Thoracic aorta (tissue), 2 donors: ENCODE measurements at places on chromosomes 11 and 22.

- no peaks in the 10 kb centered on the region for H3K4me1 ChIP-seq
- no peak for DNase-seq
- no peak overlapping the region for H3K27ac ChIP-seq
Observed at GRCh38 chr11:46178513-46178912, 57.3 kb upstream of the PHF21A start.

- no peaks in the 10 kb centered on the region for H3K27me3 ChIP-seq
- H3K4me3 ChIP-seq, result no peak overlapping the region
- H3K27ac ChIP-seq, result no peak overlapping the region
Observed at GRCh38 chr22:19849835-19850762, 4.6 kb downstream of the GNB1L start.

- H3K27me3 ChIP-seq, result no peaks in the 10 kb centered on the region
- peaks cover 25% of the 10 kb centered on the region for H3K36me3 ChIP-seq
- H3K4me3 ChIP-seq, result no peak overlapping the region
Observed at GRCh38 chr11:35190804-35191348, 51.9 kb downstream of the CD44 start.

GRCh38 chr11:119167933-119168332, 592 bp upstream of the NLRX1 start:
- peak overlapping the region; percentile 99 for H3K27ac ChIP-seq
- no peak overlapping the region for H3K4me3 ChIP-seq
- peaks cover 10% of the 10 kb centered on the region for H3K4me1 ChIP-seq
- DNase-seq, result no peak
- H3K27me3 ChIP-seq, result no peaks in the 10 kb centered on the region

- no peaks in the 10 kb centered on the region for H3K27me3 ChIP-seq
- peaks cover 16% of the 10 kb centered on the region for H3K4me1 ChIP-seq
- DNase-seq, result no peak
- no peak overlapping the region for H3K4me3 ChIP-seq
- H3K27ac ChIP-seq, result no peak overlapping the region
Observed at GRCh38 chr11:74471668-74472429, 4.5 kb upstream of the KCNE3 start.

- no peak for DNase-seq
- H3K4me3 ChIP-seq, result no peak overlapping the region
- H3K36me3 ChIP-seq, result no peaks in the 10 kb centered on the region
- H3K27ac ChIP-seq, result no peak overlapping the region
- H3K4me1 ChIP-seq, result peaks cover 36% of the 10 kb centered on the region
- no peaks in the 10 kb centered on the region for H3K27me3 ChIP-seq
Observed at GRCh38 chr11:113188371-113188834, 126.0 kb upstream of the TTC12 start.

- H3K36me3 ChIP-seq, result no peaks in the 10 kb centered on the region
- no peak overlapping the region for H3K27ac ChIP-seq
- no peak overlapping the region for H3K4me3 ChIP-seq
- no peak for DNase-seq
- H3K27me3 ChIP-seq, result no peaks in the 10 kb centered on the region
Observed at GRCh38 chr11:48107188-48107704, 109.4 kb upstream of the OR4B1 start.

DNA sequence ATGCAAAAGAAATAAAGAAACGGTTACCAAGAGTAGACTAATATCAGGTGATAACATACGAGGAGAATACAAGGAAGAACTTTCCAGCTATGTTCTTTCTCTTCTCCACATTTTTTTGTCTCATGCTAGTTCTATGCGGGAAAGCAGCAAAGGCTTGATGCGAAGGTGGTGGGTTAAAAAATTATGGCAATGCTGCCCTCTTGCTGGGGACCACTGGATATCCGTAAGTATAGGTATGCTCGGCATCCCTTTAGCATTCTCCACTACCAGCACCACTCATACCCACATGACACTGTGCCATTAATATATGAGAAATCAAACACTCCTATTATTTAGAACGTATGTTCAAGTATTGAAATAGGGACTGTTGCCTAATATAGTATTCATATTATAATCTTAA, 776.4 kb downstream of the LRRC4C start:
- H3K4me3 ChIP-seq, result no peak overlapping the region
- no peaks in the 10 kb centered on the region for H3K27me3 ChIP-seq
- no peaks in the 10 kb centered on the region for H3K36me3 ChIP-seq
- no peaks in the 10 kb centered on the region for H3K4me1 ChIP-seq
- DNase-seq, result no peak

DNA sequence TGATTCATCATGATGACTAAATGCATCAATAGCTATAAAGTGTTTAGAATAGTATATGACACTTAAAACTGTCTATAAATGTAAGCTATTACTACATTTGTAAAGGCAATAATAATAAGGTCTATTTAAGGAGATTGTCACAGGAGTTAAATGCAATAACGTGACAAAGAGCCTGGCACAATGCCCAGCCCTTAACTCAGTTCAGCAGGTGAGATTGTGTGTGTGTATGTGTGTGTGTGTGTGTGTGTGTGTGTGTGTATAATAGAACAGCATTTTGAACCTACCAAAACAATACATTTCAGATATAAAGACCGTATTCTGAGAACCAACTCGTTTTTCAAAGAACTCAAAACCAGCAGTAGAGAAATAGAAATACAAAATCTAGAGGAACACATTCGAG, 177.5 kb downstream of the MYO18B start:
- H3K27ac ChIP-seq, result no peak overlapping the region
- H3K27me3 ChIP-seq, result no peaks in the 10 kb centered on the region
- DNase-seq, result no peak
- no peak overlapping the region for H3K4me3 ChIP-seq
- peaks cover 10% of the 10 kb centered on the region for H3K36me3 ChIP-seq
- no peaks in the 10 kb centered on the region for H3K4me1 ChIP-seq

GRCh38 chr11:34632105-34632791, 11.4 kb downstream of the EHF start:
- no peak overlapping the region for H3K27ac ChIP-seq
- DNase-seq, result no peak
- no peaks in the 10 kb centered on the region for H3K36me3 ChIP-seq
- no peaks in the 10 kb centered on the region for H3K27me3 ChIP-seq
- no peaks in the 10 kb centered on the region for H3K4me1 ChIP-seq

DNA sequence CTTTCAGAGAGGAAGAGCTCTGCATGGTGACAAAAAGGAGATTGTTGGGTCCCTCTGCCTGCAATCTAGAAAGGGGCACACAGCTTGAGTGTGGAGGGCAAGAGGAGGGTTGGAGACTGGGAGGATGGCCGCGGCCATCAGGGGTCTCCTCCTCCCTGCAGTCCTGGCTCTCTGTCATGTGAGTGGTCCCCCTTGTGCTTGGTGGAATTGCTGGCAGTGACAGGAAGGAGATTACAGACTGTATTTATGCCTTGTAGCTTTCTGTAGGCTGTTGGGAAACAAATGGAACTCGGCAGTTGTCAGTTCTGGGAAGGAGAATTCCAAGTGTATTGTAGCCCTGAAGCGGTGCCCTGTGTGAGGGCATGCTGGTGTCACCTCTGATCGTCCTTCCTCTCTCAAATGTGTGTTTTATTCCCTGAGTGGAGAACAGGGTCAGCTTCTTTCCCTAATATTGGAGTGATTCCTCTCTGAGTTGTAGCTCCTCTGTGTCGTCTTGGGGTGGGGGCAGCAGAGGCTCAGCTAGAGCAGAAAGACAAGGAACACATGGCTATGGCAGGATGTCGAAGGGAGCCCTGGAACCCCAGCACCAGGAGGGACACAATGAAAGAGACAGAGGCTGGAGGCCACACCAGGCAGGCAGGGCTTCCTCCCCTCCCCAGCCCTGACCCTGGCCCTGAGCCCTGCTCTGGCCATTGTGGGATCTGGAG, 163.1 kb downstream of the PKNOX2 start:
- no peaks in the 10 kb centered on the region for H3K27me3 ChIP-seq
- H3K4me3 ChIP-seq, result no peak overlapping the region
- no peaks in the 10 kb centered on the region for H3K4me1 ChIP-seq
- no peak overlapping the region for H3K27ac ChIP-seq
- no peaks in the 10 kb centered on the region for H3K36me3 ChIP-seq

DNA sequence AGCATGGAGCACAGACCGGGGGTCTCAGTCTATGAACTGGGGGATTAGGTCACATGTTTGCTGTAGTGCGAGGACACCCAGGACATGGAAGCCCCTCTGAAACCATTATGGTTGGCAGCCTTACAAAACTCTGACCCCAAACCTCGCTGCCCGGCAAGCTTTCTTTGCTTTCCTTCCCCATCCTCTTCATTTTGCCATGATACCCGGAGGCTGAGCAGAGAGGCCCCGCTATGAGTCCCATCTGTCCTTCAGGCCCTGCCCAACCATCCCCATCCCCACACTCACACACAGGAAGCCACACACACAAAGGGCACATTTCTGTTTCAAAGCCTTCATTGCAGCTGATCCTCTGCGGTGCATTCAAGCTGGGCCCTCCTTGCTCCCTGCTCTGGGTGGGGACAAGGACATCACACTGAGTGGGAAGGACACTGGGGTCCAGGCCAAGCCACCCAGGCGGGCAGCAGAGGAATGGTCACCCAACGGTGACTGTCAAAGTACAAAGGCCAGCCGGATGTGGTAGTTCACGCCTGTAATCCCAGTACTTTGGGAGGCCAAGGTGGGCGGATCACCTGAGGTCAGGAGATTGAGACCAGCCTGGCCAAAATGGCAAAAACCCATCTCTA, 176.5 kb downstream of the CTTN start:
- H3K27me3 ChIP-seq, result no peaks in the 10 kb centered on the region
- no peak overlapping the region for H3K27ac ChIP-seq
- no peaks in the 10 kb centered on the region for H3K4me1 ChIP-seq
- no peak for DNase-seq
- no peak overlapping the region for H3K4me3 ChIP-seq

- H3K27me3 ChIP-seq, result no peaks in the 10 kb centered on the region
- peaks cover 8% of the 10 kb centered on the region for H3K4me1 ChIP-seq
- no peak overlapping the region for H3K4me3 ChIP-seq
- DNase-seq, result no peak
- peak overlapping the region; percentile 36 for H3K27ac ChIP-seq
- peaks cover 10% of the 10 kb centered on the region for H3K36me3 ChIP-seq
Observed at GRCh38 chr11:44130751-44131150, 35.3 kb downstream of the EXT2 start.

DNA sequence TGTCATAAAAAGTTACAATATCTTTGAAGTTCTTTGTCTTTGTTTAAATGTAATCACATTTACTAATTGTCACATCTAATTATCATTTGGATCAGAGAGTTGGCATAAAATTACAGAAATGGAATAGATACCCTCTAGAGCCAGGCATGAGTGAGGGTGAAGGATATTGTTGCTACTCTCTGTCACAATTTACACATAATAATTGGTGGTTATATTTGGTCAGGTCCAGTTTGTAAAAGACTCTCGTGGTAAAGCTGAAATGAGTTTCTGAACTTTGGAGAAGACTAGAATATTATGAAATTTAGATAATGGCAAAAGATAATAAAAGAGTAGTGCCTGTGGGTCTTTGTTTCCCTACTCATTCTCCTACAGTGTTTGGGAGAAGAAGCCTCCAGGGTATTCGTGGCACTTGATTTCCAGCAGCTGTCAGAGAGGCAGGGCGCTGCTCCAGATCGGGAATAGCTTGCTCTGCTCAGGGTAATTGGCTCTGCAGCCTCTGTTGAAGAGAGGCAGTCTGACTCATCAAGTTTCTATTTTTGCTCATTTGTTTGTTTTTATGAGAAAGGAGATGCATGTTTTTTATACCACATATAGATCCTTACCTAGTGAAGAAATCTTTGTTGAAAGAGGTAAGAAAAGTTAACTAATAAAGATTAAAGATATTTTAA, 349.9 kb downstream of the CNTN5 start:
- H3K27me3 ChIP-seq, result no peaks in the 10 kb centered on the region
- DNase-seq, result no peak
- peak overlapping the region; percentile 49 for H3K4me3 ChIP-seq
- H3K27ac ChIP-seq, result no peak overlapping the region
- H3K36me3 ChIP-seq, result no peaks in the 10 kb centered on the region

GRCh38 chr11:114819028-114819427, 140.7 kb downstream of the NXPE2 start:
- H3K27me3 ChIP-seq, result no peaks in the 10 kb centered on the region
- H3K27ac ChIP-seq, result no peak overlapping the region

- no peak overlapping the region for H3K27ac ChIP-seq
- no peak overlapping the region for H3K4me3 ChIP-seq
- H3K27me3 ChIP-seq, result no peaks in the 10 kb centered on the region
- H3K36me3 ChIP-seq, result no peaks in the 10 kb centered on the region
- DNase-seq, result no peak
Observed at GRCh38 chr11:64608636-64609035, 17.6 kb downstream of the SLC22A12 start.

GRCh38 chr11:25242928-25243327, 746.1 kb downstream of the LUZP2 start:
- no peak overlapping the region for H3K27ac ChIP-seq
- H3K36me3 ChIP-seq, result no peaks in the 10 kb centered on the region
- H3K4me3 ChIP-seq, result no peak overlapping the region
- H3K27me3 ChIP-seq, result no peaks in the 10 kb centered on the region
- no peak for DNase-seq
- no peaks in the 10 kb centered on the region for H3K4me1 ChIP-seq

DNA sequence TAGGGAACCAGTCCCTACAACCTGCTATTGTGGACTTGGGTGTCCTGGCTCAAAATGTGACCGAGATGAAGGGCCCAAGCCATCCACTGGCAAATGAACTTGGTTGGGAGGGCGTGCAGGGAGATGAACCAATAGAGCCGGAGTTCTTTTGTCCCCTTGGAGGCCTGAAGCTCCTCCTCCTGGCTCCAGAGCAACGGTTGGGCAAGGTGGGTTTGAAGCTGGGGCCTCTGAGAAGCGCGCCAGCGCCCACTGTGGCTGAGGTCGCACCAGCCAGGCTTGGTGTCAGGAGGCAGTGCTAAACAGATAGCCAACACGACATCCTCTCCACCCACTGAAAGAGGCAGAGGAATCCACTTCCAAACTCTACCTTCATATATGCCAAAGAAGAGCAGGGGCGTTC, 36.0 kb upstream of the PACSIN2 start:
- no peak for DNase-seq
- H3K36me3 ChIP-seq, result no peaks in the 10 kb centered on the region
- H3K27ac ChIP-seq, result no peak overlapping the region
- H3K4me1 ChIP-seq, result no peaks in the 10 kb centered on the region
- H3K4me3 ChIP-seq, result no peak overlapping the region
- no peaks in the 10 kb centered on the region for H3K27me3 ChIP-seq

- no peak overlapping the region for H3K4me3 ChIP-seq
- H3K27me3 ChIP-seq, result no peaks in the 10 kb centered on the region
- H3K27ac ChIP-seq, result no peak overlapping the region
- peaks cover 14% of the 10 kb centered on the region for H3K4me1 ChIP-seq
- H3K36me3 ChIP-seq, result no peaks in the 10 kb centered on the region
- no peak for DNase-seq
Observed at GRCh38 chr11:126011265-126011664, 51.4 kb downstream of the CDON start.

DNA sequence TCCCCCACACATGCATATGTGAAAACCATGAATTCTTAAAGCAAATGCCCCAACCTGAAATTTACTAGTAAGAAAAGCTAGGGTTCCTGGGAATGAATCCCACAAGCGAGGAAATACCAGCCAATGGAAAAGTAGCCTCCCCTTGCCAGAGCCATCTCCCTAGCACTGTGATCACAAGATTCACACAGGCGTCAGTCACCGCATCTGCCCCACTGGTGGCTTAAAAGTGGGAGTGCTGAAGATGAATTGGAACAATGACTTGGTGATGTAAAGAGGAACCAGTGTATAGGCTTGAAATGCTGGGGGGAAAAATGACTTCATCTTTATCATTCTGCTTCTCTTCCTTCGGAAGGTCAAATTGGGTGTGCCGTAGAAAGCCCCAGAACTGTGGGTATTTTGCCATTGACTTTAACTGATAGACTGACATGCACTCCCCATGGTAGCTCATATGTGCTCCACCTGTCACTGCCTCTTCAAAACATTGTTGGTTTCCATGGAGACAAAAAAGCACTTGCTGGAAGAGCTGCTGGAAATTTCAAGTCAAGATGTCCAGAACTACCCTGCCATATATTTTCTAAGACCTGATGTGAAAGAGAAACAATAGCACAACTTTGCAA, 19.2 kb upstream of the ASPHD2 start:
- H3K36me3 ChIP-seq, result no peaks in the 10 kb centered on the region
- H3K4me3 ChIP-seq, result no peak overlapping the region
- H3K27ac ChIP-seq, result no peak overlapping the region
- no peaks in the 10 kb centered on the region for H3K4me1 ChIP-seq
- DNase-seq, result no peak
